Stimulated activated CD8-positive, alpha-beta memory T cell treated with anti-CD3 and anti-CD28 coated beads, Interleukin-4, amount 100 ng/mL, for 24 hours (primary cell): ENCODE measurements at places on chromosomes 12 and 14.

DNA sequence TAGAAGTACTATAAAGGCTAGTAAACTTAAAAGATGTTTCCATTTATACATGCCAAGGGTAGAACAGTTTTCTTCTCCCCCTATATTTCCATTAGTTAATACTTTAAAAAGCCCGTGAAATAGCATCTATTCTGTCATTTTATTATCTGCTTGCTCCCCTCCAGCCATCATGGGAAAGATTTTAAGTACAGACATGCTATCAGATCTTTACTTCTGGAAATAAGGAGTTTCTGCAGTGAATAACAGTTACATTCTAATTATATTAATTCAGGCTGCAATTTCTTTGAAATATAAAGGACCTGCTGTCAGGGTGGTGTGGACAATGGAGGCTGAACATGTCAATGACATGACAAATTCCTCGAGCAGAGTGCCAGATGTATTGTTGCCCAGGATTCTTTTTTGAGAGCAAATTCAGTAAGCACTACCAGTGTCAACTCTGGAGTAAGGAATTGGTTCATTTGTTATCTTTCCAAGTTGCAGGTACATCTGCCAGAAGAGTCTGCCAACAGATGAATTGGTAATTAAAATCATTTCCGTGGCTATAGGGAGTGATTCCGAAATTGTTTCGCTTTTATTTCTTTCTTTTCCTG, 151.3 kb downstream of the BTG1 start:
- no peak for DNase-seq

DNA sequence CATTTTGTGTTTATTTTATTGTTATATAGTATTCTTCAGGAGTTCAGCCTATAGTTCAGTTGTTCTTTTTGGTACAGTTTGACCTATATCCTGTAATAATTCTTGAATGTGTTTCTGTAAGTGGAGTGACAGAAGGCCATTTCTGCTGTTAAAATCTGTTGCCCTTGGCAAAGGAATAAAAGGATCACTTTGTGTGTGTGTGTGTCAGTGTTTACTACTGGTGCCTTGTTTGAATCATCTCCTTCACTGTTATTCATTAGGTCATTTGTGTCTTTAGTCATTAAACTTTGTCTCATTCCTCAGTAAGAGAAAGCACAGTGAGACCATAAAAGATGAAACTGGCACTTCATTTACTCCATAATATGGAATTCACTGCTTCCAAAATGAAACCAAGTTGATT, 130.7 kb downstream of the TMTC2 start:
- no peak for DNase-seq

DNA sequence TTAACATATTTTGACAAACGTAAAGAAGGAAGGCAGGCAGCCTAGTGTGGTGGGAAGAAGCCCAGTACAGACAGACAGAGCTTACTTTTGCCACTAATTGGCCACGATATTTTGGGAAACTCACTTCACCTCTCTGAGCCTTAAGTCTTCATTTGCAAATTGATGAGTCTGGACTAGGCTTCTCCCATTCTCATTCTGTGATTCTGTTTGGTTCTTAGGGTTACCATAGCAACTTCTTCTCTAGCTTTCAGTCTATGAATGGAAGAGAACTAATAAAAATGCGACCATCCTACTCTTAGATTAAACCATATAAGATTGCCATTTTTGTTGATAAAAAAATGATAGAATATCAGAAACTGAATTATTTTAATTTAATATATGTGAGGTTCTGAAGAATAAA, 210.5 kb downstream of the SNAPC1 start:
- no peak for DNase-seq

GRCh38 chr12:67698672-67699581, 50.4 kb downstream of the DYRK2 start:
- DNase-seq = peak; percentile 18

DNA sequence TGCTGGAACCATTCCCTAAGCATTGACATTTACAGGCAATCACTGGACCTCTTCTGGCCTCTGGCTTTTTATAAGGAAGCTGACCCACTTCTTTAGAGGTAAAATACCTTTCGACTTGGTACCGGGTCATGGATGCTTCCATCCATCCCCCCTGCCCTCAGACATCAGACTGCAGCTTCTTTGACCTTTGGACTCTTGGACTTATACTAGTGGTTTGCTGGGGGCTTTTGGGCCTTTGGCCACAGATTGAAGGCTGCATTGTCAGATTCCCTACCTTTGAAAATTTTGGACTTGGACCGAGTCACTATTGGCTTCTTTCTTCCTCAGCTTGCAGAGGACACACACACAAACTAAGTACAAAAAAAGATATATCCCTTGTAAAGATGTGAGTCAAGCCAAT, 86.1 kb downstream of the TTC6 start:
- no peak for DNase-seq

GRCh38 chr12:2244013-2244861, 191.4 kb downstream of the CACNA1C start:
- DNase-seq = no peak

- no peak for DNase-seq
Observed at GRCh38 chr14:23168246-23168645, 15.2 kb downstream of the SLC7A8 start.

- DNase-seq = no peak
Observed at GRCh38 chr12:55720894-55721444, 776 bp downstream of the RDH5 start.

DNA sequence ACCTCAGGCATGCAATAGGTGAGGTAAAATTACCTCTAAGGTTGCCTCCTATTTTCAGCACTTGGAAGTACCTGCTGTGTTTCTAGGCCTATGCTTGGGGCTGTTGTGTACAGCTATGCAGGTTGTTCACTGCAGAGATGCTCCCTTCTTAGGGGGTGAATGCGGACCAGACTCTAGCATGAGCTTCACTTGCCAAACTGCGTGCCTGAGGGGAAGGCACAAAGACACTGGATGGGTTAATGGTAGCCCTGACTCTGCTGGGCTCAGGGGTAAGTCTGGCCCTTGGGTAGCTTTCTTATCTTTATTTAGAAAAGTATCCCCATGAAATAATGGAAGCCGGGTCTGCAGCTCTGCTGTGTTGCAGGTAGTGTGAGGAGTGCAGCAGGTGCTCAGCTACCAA, 35.7 kb downstream of the B4GALNT3 start:
- no peak for DNase-seq

GRCh38 chr12:116246490-116247179, 30.9 kb downstream of the MED13L start:
- DNase-seq = no peak

DNA sequence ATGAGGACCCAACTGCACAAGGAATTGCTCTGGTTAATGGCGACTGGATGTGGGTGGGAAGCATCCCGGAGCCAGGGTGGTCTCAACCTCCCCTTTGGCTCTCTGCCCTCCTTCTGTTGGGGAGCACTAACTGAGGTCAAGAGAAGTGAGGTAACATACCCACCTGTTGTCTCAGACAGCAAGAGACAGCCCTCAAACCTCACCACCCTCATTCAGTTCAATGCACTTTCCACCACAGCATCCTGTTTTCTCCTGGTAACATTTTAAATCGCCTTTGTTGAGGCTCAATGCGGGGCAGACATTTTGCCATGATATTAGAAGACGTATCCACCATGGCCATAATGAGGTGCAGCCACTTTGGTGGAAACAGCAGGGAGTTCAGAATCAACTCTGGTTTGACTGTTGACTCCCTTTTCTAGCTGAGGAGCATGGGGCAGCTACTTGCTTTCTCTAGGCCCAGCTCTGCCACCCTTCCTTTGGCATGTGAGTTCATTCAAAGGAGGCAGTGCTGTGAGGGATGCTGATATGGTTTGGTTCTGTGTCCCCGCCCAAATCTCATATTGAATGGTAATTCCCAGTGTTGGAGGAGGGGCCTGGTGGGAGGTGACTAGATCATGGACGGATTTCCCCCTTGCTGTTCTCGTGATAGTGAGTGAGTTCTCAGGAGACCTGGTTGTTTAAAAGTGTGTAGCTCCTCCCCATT, 338.6 kb downstream of the PCNX1 start:
- no peak for DNase-seq

GRCh38 chr12:47938093-47938492, 25.3 kb upstream of the TMEM106C start:
- DNase-seq = no peak

GRCh38 chr14:97723819-97724218, 926.6 kb downstream of the VRK1 start:
- no peak for DNase-seq

DNA sequence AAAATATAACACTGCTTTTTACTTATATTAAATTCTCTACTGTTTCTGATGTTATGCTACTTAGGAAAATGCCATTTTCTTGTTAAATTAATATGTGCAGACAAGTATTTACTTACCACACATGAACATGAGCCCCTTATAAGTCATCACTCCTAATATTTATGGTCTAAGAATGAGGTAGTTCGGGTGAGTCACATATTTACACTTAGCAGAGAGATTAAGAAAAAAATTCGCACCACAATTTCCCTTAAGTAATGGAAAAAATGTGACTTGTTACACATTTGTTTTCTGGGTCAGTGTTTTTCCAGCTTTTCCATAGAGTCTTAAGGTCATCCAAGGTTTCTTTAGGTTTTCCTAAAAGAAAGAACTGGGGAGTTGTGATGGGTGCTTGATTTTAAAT, 68.3 kb downstream of the RERG start:
- DNase-seq = no peak

DNA sequence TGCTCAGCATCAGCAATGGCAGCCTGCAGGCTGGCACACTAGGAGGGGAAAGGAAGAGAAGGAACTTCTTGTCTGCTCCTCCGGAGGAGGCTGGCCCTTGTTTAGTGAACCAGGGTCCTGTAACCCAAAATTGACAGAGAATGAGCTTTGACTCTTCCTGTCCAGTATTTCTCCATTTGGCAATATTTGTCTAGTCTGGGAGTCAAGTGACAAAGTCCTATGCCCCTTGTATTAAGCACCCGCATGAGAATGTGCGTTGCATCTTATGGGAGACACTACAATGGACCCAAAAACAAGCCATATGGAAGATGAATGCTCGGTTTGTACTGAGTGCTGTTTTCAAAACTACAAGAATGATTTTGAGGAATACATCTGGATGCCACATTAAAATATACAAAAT, 3.8 kb downstream of the KRT6C start:
- no peak for DNase-seq

GRCh38 chr14:72818998-72819397, 74.9 kb downstream of the DPF3 start:
- DNase-seq = no peak

DNA sequence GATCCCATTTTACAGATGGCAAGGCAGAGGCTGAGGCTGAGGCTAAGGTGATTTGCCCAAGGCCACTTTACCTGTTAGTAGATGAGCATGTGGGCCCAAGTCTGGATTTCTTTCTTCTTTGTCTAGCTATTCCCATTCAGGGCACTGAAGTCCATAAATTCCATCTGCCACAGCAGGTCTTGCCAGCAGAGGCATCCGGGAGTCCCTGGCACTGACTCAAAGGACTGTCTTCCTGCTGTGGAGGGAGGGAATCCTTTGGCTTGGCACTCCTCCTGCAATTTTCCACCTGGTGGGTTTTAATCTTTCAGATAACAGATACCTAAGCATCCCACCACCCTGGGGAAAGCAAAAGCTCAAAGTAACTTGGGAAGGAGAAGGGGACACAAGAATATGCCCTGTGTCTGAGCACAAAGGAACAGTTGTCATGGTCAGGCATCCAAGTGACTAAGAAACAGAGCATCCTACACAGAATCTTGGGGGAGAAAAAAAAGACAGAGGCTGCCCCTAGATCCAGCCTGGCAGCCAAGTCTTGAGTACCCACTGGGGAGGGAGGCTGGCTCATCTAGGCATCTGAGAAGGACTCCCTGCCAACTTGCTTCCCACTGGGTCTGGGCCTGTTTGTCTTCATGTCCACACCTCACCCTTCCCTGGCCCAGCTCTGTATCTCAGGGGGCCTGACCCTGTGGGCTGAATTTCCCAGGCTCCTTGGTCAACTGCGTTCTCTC, 35.6 kb upstream of the CMKLR1 start:
- no peak for DNase-seq

- no peak for DNase-seq
Observed at GRCh38 chr14:95137804-95138167, 19.5 kb downstream of the DICER1 start.

GRCh38 chr12:6444704-6445688, at the start of gene CD27:
Gene CD27 (plus strand): TSS chr12:6444955. CDS start chr12:6445096, 141 bp downstream.
- no peak for DNase-seq

- no peak for DNase-seq
Observed at GRCh38 chr14:32038876-32039275, 38.2 kb upstream of the ARHGAP5 start.

DNA sequence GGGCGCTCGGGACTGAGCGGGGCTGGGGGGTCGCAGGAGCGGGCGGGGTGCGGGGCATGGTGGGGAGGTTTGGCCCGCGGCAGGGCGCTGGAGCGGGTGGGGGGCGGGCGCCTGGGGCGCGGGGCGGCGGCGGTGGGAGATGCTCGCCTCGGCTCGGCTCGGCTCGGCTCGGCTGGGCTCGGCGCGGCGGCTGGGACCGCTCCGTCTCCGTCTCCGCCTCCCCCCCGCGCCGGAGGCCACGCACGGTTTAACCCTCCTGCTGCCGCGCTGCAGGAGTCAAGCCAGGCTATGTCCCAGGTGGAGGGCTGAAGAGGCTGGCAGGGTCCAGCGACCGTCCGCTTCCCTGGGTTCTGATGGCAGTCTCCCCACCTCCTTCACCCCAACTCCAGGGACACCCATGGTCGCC, at the start of gene PIANP:
Gene PIANP (minus strand): TSS at position 170 of the 406 bp plus-strand sequence. CDS start 2,754 bp downstream, outside the sequence.
- DNase-seq = no peak

DNA sequence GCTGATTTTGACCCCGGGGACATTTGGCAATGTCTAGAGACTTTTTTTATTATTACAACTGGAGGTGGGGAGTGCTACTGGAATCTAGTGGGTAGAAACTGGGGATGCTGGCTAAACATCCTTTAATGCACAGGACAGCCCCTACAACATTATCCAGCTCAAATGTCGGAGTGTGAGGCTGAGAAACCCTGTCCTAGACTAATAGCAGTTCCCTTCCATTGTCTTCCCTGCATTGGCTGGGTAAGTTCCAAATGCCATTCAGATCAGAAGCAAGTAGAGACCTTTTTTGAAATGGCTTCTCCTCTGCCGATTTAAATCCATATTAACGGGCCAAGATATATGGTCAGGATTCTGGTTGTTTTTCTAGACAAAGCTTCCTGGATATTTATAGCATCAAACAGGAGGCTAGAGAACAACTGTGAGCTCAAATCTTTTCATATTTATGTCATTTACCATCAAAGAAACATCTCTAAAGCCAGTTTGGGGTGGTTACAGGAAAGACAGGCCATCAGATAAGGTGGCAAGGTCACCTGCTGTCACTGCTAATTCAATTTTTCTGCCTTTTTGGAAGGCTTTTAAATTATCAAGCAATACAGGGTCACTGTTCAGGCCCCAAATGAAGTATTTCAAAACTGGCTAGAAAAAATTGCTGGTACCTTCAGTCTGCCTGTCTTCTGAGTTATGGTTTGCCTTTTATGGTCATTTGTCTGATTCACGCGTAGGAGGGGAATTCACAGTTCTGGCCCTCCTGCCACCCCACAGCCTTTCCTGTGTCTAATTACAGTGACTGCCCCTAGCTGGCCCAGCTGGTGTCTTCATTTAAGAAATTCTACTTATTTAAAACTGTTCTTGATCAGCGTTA, 20.1 kb upstream of the AKAP5 start:
- DNase-seq = peak; percentile 32
